Activated CD4-positive, CD25-positive, alpha-beta regulatory T cell (primary cell): ENCODE measurements at places on chromosomes 1 and 21.

DNA sequence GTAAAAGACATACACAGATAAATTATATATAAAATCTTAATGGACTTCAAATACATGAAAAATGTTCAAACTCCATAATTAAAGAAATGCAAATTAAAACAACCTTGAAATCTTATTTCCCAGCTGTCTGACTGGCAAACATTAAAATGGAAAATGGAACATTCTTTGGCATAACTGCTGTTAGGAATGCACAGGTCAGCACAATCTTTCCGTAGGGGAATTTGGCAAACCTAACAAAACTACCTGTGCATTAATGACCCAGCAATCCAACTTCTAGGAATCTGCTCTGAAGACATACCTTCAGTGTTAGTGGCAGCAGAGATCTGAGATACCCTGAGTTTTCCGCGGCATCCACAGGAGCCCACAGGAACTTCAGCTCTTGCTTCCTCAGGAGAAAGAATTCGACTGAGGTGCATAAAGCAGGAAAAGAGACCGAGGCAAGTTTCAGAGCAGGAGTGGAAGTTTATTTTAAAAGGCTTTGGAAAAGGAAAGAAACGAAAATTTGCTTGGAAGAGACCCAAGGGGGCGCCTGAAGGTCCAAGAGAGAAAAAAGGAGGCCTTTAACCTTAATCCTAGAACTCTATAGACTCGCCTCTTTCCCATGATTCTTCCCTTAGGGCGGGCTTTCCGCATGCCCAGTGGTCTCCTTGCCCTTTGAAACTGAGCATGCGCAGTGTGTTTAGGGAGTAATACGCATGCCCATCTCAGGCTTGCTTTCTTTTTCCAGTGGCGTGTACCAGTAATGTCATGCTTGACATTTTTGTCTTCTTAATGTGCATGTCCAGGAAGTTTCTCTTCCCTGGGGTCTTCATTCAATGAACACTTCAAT lies 24.8 kb downstream of the LYPD8 start:
- no peak for DNase-seq

- DNase-seq = no peak
These were observed 164.2 kb downstream of the CACNA1E start for GRCh38 chr1:181647314-181648035.

GRCh38 chr1:201327687-201328240 lies 44.5 kb downstream of the PKP1 start:
- DNase-seq = no peak

GRCh38 chr1:72915581-72915980 lies 633.2 kb upstream of the NEGR1 start:
- no peak for DNase-seq

DNA sequence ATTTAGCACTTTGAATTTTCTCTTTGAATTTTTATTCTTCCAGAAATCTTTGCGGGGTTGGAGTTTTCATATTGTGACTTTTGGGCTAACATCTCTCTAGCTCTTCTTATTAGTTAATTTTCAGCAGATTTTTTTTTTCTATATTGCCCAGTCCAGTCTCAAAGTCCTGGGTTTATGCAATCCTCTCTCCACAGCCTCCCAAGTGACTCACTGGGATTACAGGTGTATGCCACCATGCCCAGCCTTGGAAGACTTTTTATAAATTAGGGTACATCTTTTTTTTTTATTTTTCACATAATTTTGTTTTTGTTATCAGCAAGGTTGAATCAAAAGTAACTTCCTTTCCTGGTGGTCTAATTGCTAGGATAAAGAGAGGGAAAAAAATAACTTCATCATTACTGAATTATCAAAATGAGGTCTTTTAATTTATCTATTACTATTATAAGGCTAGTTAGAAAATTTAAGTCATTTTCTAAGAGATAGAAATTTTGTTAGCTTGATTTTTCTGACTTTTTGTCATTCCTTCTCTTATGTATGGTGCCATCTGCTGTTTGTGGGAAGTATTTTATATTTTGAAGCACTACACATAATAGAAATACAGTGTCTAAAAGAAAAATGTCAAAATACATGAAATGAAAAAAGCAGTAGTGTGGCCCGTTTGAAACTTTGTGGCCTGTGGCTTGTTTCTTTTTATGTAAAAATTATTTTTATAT lies 273.4 kb upstream of the CACYBP start:
- DNase-seq = no peak

DNA sequence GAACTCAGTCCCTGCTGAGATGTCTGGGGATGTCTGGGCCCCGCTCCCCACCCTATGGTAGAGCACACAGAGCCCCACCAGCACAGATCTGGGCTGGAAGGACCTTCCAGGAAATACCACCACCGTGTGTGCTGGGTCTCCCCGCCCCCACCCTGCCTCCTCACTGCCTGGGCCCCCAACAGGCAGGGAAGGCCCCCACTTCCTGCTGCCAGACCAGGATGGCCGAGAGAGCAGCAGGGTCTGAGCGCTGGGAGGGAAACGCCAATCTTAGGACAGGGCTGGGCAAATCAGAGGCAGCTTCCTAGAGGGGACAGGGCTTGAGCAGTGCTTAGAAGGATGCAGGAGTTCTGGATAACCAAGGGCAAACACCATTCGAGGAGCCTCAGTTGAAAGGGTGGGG lies 11.9 kb downstream of the ADGRB2 start:
- DNase-seq = no peak

- no peak for DNase-seq
These were observed 38.5 kb downstream of the RGS4 start for GRCh38 chr1:163107655-163108054.

- no peak for DNase-seq
These were observed 32.0 kb downstream of the VTCN1 start for GRCh38 chr1:117178756-117179155.

DNA sequence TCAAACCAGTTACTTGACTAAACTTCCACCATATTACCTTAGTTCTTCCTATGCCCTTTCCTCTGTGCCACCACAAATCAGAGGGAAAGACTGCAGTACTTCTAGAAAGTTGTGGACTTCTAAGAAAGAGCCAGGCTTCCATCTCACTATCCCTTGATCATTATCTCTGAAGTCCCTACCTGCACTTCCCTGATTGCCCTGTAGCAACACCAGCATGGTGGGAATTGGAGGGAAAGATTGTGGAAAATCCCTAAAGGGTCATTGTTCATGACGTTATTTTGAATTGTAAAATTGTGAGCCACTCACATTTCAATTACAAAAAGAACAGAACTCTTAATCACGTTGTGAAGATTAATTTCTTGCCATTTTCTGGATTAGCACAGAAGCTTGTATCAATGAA lies 23.4 kb upstream of the KIAA1614 start:
- DNase-seq = no peak

- no peak for DNase-seq
These were observed at the start of gene ADGRL2 for GRCh38 chr1:81800695-81801650. Gene ADGRL2, plus strand, starts transcription at chr1:81800934. Its CDS starts 36,051 bp downstream, at chr1:81836985.

DNA sequence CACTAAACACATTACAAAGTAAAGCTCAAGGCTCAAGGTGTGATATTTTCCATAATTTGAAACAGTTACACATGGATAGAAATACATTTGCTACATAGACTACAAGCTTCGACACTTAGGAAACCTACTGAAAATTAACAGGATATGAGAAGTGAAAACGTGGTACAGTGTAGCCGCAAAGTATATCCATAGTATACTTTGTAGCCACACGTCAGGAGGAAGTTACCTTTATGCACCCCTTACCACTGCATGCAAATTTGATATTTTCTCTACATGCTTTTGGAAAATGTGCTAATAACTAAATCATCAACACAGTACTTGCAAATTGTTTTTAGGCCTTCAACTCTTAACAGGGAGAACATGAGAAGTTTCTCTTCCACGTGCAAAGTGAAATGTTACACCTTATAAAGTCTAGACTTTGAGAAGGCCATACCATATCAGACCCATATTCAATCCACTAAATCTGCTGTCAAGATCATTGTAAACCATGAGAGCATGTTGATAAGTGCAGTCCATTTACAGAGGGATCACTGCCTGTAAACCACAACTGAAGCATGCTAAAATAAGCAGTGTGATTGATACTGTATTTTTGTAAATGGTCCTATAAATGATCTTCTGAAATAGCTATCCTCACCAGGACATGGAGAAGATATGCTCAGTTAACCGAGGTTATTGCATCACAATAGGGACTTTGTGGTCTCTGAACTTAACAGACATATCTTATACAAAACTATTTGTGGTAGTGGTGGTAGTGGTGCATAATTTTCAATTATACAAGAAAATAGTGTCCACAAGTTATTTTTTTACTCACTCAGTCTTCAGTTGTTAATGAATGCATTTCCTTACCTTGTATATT lies 64.7 kb downstream of the VAV3 start:
- DNase-seq = no peak

DNA sequence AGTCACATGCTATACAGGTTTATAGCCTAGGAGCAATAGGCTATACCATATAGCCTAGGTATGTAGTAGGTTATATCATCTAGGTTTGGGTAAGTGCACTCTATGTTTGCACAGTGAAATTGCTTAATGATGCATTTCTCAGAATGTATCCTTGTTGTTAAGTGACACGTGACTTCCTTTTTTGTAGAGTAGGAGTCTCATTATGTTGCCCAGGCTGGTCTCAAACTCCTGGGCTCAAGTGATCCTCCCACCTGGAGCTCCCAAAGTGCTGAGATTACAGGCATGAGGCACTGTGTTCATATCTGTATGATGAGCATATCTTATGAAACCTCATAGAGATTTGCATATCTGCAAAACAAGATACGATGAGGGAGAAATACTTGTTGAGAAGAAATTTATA lies 13.8 kb upstream of the ABCB10 start:
- no peak for DNase-seq

GRCh38 chr21:16117851-16118590 lies 388.2 kb downstream of the USP25 start:
- DNase-seq = no peak

- no peak for DNase-seq
These were observed 80.5 kb upstream of the IFFO2 start for GRCh38 chr1:19036813-19037605.

DNA sequence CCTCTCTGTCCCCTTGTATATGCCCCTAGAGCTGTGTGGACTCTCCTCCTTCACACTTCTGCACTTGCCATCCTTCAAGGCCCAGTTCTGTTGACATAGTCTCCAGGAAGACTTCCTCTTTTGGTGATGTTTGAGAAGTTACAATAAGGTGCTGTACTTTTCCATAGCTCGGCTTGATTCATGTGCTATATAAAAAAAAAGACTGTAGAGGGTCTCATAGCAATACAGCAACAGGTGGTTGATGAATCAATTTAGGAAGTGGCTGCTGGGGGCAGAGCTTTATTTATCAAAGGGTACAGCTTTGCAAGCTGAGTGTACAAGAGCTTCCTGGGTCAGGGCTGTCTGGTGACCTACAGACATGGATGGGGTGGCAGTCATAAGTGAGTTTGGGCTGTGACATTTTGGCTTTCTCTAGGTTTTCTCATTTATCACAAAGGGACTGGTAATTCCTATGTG lies 102.7 kb downstream of the RUNX1 start:
- no peak for DNase-seq

DNA sequence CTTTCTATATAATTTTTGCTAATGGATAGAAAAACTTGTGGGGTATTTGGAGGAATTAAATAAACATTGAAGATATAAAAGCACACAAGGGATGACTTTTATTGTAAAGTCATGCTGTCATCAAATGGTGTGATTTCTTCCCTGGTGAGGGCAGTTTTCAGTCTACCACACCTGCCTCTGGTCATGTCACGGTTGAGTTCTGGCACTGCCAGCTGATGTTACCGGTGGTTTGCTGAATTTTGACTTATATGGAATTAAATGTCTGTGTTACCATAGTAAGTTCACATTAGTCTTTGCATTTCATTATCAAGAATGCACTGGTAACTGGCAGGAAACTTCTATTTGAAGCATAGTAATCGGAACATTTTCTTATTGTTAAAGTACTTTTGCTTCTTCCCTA lies 13.4 kb downstream of the S1PR1 start:
- DNase-seq = no peak

GRCh38 chr1:87402241-87403002 lies 73.7 kb downstream of the LMO4 start:
- no peak for DNase-seq

- DNase-seq = no peak
These were observed 24.7 kb upstream of the BECN2 start for GRCh38 chr1:241932845-241933244.

DNA sequence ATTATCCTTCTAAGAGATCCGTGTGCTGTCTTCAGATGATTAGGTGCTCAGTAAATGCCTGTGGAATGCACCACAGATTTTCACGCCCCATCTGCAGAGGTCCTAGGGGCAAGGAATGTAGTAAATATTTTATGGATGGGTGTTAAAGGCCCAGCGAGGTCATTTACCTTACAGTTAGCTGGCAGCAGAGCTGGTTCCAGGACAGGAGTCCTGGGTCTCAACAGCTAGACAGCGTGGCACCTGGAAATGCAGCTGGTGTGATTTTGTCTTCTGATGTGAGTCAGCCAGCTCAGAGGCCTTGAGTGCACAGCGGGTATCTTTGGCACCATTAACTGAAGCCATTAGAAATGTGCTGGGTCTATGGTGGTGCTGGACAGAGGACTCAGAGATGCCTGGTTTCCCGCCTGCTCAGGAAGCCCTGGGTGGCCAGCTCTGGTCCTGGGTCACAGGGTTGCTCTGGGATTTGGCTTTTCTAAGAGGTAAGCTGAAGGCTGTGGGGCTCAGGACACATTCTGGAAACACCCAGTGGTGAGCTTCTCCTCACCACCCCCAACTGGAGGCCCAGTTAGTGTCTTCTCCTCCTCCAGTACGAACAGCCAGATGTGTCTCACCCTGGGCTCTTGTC lies 65.5 kb downstream of the DDX20 start:
- no peak for DNase-seq

DNA sequence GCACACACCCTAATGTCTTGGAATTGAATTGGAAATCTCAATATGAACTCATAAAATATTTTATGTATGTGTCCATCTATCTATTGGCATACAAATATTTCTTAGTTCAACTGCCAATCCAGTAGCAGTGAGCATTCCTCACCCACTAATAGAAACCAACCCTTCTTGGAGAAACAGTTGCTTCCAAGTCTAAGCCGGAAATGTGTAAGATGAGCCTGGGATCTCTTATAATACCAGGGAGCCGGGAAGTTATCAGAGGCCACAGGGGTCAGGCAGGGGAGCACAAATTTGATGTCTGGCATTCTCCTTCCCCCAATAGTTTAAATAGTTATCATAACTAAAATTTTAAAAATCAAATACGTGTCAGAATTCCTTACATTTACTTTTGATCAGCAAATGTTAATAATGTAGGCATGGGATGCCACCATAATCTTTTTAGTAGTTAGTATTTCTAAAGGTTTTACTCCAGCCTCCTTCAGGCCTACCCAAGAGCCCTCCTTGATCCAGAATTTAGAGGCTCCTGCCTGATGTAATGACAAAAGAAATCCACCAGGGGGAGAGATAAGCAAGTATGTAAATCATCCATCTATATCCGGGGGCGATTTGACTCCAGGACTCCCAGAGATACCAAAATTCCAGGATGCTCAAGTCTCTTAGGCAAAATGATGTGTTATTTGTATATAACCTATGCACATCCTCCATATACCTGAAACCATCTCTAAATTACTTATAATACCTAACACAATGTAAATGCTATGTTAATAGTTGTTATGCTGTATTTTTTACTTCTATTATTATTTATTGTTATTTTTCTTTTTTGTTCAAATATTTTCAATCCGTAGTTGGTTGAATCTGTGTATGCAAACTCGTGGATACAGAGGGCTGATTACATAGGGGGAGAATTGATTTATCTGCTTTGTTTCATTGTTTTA lies 218.7 kb upstream of the COA6 start:
- no peak for DNase-seq
